ENCODE measurements at places on chromosomes 7 and 10. TPM values are rescaled to one million over a fixed set of nuclear protein-coding genes. Genes with fewer than 3 reads are reported as not detected.

The ACTL6B gene
- total RNA-seq = 0.14 TPM

The IL15RA gene
- total RNA-seq = not detected

The HGF gene
- total RNA-seq = not detected

The ZC3HAV1L gene
- total RNA-seq = 22.2 TPM

- no peak for DNase-seq
Observed at GRCh38 chr7:147400221-147400689, 1190.3 kb upstream of the C7orf33 start.

DNA sequence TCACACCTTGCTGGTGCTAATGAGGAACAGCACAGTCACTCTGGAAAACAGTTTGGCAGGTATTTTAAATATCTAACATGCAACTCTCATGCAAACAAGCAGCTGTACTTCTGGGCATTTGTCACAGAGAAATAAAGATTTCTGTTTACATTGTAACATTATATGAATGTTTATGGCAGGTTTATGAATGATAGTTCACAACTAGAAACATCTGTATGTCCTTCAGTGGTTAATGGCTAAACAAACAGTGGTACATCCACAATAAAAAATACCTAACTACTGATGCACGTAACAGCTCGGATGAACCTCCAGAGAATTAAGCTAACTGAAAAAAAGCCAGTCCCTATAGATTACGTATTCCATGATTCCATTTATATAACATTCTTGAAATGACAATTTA, 109.6 kb downstream of the GPR37 start:
- DNase-seq = no peak

DNA sequence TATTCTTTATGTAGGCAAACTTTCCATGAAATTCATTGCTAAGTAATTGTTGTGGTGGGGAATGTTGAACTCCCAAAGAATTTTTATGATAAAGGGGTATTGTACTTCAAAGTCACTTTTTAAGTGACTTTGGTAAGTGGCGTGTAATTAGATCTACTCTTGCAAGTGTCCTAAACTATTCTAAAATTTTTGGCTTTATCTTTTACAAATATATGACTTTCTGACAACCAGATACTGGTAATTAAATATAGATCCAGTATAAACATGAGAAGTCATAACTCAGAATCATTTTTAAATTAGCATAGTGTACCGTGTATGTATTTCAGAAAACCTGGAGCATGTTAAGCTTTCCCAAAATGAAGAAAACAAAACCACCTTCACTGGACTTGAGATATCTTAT, 84.7 kb upstream of the HGF start:
- DNase-seq = no peak

GRCh38 chr7:112260911-112261310, 54.4 kb downstream of the ZNF277 start:
- DNase-seq = no peak

The FBXL13 gene
- 1.7 TPM for total RNA-seq

- no peak for DNase-seq
Observed at GRCh38 chr7:50416527-50417182, 33.5 kb downstream of the FIGNL1 start.

GRCh38 chr7:141158561-141158960, 84.7 kb downstream of the TMEM178B start:
- no peak for DNase-seq

DNA sequence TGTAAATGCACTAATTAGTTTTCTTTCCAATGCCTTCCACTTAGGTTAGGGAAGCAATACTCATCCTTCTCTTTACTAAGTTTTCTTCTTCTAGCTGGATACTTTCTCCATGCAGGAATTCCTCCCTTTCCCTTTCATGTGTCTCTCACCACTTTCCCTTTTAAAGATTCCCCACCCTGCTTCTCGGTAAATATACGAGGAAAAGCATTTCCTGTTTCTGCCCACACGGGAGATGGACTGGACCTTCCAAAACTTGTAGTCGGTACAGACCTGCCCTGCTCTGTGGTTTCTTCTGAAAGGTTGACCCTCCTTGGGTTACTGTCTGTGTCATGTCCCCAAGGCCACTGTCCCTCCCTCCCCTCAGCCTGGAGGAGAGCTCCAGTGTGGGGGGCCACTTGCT, 58.9 kb upstream of the LYZL2 start:
- no peak for DNase-seq

The GATAD1 gene
- total RNA-seq = 22.0 TPM

DNA sequence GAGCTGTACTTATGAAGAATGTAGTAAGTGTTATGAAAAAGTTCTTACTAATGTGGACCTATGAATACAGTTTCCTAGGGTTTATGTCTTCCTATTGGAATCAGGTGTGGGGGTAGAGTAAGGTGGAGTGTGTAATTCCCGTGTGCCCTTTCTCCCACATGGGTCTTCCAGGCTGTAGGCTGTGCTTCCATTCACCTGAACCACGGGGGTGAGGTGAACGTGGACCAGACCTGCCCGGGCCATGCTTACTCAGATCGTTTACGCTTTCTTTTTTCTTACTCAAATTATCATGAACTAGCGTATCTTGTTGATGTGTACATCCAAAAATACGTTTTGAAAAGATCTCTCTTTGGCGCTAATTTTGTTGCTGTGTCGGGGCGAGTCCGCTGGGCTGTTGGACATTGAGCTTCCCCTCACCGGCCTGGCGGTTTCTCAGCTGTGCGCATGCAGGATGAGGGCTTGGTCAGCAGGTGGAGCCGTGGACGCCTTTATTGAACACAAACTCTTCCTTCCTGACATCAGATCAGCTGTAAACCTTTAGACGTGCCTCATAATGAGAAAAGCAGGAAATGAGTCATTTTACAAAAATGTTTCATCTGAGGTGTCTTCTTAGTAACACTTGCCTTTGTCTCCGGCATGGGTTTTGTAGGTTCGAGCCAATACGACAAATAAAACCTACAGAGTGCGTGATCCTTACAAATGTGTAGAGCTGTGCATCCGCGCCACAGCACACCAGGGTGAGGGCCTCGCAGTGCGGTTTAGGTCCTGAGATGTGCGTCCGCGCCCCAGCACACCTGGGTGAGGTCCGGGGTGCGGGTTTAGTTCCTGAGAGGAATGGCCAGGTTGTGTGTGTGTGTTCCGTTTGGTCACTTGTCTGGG, 53.8 kb downstream of the WDR37 start:
- peak; percentile 59 for DNase-seq

DNA sequence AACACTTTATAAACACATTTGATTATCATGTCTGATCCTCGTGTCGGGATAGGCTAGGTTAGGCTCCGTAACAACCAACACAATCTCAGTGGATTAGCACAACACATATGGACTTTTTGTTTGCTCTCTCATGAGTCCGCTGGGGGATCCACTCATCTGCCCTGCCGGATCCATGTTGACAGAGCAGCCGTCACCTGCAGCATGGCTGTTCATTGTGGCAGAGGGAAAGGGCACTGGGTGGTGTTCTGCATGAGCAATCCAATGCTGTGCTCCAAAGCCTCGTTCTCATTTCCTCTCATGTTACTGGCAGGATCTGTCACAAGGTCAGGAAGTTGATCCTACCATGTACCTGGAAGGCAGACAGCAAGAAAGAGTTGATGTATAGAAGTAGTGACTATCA, 62.5 kb upstream of the RAPGEF5 start:
- no peak for DNase-seq

The OPN4 gene
- not detected for total RNA-seq
